Stimulated activated CD8-positive, alpha-beta memory T cell treated with anti-CD3 and anti-CD28 coated beads, Interleukin-2, amount 100 ng/mL, for 1 hour (primary cell): ENCODE measurements at places on chromosomes 7 and 10.

DNA sequence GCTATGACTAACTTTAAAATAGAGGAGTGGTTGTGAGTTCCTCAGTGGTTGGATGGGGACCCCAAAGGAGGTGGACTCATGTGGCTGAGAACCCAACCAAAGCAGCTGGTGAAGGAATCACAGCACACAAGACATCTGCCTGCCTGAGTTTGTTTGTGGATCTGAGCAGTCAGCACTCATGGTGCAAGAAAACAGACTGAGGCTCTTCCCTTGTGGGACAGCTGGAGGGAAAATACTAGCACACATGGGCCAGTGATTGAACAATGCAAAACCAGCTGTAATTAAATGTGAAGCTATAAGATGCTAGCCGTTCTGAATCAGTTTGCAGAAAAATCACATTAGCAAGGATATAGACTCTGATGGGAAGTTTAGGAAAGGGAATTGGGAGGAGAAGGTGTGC, 707.3 kb downstream of the GRID1 start:
- DNase-seq, result no peak

- DNase-seq, result no peak
Observed at GRCh38 chr10:109187677-109188076, 735.6 kb downstream of the XPNPEP1 start.

GRCh38 chr7:149824748-149825566, 13.2 kb upstream of the ZNF862 start:
- DNase-seq, result no peak

DNA sequence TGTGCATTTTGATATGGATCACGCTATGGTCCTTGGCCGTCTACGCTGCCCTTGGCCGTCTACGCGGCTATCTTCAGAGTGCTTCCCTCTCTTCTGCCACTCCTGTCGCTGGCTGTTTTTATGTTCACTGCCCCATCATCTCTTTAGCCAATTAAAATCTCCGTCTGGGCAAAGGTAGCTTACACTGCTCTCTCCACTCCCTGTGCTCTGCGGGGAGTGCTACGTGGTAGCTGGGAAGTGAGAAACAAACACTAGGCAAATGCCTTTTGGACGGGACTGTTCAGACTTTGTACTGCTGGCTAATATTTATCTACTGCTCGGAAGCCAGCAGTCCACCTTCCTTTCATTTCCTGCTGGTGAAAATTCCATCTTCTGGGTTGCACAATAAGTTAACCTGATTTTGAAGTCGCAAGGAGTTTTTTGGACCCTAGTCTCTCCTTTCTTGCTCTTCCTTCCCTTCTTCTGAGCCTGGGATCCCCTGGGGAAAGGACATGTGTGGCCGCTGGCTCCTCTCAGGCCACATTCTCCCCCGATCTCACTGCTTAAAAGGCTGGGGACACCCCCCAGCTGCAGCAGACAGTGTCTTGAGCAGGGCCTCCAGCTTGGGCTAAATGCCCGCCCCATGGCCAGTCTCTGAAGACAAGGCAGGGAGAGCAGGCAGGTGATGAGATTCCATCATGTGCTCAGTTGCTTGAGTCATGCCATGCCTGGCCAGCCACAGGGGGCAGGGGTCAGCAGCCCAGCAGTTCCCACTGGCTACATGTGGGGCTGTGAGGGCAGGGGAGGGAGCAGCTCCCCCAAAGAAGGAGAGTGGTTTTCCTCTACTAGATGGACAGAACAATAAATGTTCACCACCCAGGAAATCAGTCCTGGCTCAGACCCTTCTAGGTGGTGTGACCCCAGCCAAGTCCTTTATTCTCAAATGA, 25.5 kb upstream of the RBM33 start:
- no peak for DNase-seq

DNA sequence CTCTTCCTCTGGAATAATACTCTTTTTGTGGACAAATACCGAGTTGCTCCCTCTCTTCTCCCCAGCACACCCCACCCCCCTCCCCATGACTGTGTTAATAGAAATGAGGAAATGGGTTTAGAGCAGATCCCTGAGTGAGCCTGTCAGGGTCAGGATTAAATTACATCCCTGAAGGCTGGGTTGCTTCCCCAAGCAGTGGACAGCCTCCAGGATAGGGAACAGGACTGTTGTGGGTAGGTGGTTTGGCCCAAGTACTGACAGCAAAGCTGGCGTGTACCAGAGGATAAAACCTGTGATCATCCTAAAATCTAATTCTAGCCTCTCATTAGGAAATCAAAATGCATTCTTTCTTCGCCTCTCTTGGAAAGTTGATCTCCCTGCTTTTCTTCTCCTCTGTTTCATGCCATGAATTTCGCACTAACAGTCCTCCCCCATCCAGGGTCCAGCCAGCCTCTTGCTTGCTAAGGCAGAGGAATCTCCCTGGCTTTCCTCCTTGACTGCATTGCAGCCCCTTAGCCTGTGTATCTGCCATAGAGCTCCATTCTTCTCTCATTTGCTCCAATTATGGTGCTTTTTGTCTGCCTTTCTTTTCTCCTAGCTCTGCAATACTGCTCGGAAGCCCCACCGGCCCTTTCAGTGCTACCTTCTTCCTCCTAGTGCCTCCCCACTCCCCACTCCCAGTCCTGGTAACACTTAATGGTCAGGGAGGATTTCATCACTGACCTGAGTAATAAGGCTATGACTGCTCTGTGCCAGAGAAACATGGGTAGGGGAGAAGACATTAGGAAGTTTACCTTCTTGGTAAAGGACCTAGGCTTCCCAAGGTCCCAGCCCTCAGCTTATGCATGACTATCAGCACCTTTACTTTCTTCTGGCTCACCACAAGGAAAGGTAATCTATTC, 8.4 kb downstream of the LRRC4 start:
- no peak for DNase-seq

- DNase-seq, result no peak
Observed at GRCh38 chr10:128560993-128561392, 434.8 kb upstream of the MKI67 start.

GRCh38 chr7:45404622-45405021, 169.5 kb upstream of the ADCY1 start:
- DNase-seq, result no peak

GRCh38 chr7:139853506-139854123, 24.6 kb downstream of the TBXAS1 start:
- no peak for DNase-seq

- no peak for DNase-seq
Observed at GRCh38 chr10:72727130-72727529, 35.2 kb downstream of the MCU start.

- no peak for DNase-seq
Observed at GRCh38 chr7:106947244-106947728, 82.2 kb downstream of the PIK3CG start.

GRCh38 chr10:17644485-17644943, 563 bp downstream of the STAM start:
- DNase-seq, result no peak

DNA sequence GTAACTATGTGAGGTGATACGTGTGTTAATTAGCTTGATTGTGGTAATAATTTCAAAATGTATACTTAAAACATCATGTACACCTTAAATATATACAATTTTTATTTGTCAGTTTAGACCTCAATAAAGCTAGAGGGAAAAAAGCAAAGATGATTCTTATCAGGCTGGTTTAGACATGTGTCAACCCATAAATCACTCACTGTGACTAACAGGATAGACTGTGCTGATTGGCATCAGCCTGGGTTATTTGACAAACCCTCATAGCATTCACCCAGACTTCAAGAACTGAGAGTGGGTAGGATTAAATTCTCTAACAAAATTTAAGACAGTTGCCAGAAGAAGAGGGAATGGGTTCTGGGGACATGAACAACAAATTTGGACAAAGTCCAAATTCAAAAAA, 73.8 kb upstream of the TMEM140 start:
- DNase-seq, result no peak

- no peak for DNase-seq
Observed at GRCh38 chr7:21071561-21072501, 285.1 kb upstream of the SP8 start.

- no peak for DNase-seq
Observed at GRCh38 chr7:40760293-40760964, 625.6 kb downstream of the SUGCT start.

- DNase-seq, result no peak
Observed at GRCh38 chr7:42244828-42245227, 7.8 kb upstream of the GLI3 start.

- no peak for DNase-seq
Observed at GRCh38 chr7:78601728-78602127, 803.2 kb downstream of the PHTF2 start.

DNA sequence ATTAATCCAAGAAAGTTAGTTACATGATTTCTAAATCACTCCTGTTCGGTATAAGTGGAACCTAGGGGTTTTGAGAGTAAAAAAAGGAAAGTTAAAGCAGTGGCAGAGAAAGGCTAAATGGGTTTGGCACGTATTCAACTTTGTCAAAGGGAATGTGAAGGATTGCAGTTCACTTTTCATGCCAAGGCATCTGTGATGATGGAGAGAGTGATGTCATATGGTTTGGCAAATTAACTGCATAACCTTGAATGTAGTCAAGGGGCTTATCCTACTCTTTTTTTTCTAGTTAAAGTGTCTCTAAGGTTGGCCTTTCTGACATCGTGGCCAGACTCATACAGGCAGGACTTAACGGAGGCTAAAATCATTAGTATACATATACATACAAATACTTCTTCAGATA, 277.8 kb downstream of the EXOC4 start:
- DNase-seq, result no peak

DNA sequence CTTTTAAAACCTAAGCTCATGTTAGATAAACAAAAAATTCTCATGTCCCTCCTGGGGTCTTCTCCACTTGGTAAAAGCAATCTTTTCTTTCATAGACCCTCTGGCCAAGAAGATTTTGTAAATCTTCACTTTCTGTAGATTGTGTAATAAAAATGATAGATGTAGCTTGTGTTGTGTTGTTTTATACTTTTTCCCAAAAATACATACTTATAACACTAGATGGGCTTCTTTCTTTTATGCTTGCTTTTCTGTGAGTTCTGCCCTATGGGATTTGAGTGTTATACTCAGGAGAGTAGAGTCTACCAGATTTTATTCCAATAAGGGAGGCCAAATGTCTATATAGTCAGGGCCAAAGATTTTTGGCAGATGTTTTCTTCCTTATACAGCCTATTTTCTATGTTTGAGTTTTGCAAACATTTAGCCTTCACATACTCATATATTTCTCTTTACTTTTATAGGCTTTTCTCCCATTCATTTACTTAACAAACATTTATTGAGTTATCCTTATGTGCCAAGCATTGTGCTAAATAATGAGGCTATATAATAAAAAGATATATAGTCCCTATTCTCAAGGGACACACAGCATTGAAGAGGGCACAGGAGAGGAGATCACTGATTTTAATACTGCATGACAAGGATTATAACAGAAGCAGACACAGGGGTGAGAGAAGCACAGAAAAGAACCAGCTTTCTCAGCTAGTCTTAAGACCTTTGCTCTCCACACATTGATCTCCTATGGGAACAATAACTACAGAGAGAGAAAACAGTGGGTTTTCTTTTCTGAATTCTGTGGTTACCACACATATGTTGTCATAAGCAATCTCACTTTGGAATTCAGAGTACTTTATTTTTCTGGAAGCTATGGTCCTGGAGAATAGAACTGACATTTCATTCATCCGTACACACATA, 58.0 kb upstream of the PNLIP start:
- no peak for DNase-seq

DNA sequence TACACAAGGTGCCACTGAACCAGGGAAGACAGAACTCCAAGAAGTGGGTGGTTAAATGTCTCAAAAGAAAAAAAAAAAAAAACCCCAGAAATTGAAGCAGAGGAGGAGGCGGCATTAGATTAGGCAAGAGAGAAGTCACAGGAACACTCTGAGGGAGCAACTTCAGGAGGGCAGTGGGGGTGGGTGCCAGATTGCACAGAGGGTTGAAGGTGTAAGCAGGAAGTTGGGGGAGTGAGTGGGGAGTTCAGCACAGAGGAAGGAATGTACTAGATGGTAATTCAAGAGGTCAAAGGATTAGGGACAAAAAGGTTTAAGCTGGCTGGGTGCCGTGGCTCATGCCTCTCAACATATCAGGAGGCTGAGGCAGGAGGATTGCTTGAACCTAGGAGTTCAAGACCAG, 110.0 kb upstream of the PDLIM1 start:
- no peak for DNase-seq

GRCh38 chr10:59060852-59061251, 115.6 kb upstream of the PHYHIPL start:
- DNase-seq, result no peak

- DNase-seq, result no peak
Observed at GRCh38 chr10:114412907-114413797, 8.8 kb upstream of the AFAP1L2 start.

- DNase-seq, result no peak
Observed at GRCh38 chr10:113362645-113363091, 190.2 kb upstream of the HABP2 start.

GRCh38 chr7:53237344-53237913, 202.0 kb downstream of the POM121L12 start:
- no peak for DNase-seq

GRCh38 chr7:5694221-5694754, 87.2 kb downstream of the RNF216 start:
- DNase-seq, result no peak

DNA sequence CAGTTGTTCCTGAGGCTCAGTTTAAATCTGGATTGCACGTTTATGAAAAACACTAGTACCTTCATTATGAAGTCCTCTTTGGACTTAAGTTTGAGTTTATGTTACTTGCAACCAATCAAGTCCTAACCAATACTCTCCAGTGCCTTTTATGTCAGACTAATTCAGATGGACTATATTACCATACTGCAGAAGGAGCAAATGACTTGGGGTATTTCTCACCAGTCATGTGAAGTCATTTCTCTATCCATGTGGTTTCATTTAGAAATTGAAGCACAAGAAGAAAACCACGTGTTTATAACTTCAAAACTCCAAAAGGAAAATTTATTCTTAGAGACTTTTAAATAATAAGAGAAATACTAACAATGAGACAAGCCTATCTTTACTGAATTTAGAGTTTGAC, 201.6 kb downstream of the MBL2 start:
- DNase-seq, result no peak

DNA sequence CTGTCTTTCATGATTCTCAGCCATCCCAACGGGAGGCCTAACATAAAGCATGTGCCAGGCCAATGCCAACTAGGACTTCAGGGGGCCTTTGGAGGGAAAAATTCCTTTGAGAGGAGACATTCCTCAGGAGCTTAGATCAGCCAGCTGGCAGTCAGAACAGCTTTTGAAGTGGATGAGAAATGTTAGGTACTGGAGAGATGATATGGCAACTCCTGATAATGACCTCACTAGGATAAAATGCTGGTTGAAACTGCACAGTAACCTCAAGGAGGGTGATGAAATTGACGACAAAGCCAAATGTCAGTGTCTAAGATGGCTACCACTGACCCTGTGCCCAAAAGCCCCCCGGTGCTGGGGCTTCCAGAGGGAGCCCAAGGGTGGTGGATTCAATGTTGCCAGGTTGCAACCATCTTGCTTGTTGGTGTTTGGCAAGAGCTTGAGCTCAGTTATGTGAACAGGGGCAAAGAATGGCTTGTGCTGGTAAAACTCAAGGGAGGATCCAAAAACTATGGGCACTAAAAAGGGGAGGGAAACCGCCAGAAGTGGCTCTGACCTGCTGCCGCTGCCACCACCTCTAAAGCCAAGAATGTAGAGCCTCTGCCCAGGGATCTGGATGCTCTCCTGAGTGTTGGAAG, 121.2 kb downstream of the UBE2H start:
- no peak for DNase-seq
